HCEC 1CT (cell line): ENCODE measurements at places on chromosomes 5 and 9.

GRCh38 chr9:132412089-132412488 is 2.1 kb downstream of the CFAP77 start:
- no peak for DNase-seq

GRCh38 chr9:133453651-133454050 is 6.1 kb upstream of the CACFD1 start:
- no peak for DNase-seq

GRCh38 chr9:97793067-97793466 is 60.0 kb upstream of the FOXE1 start:
- DNase-seq = no peak

GRCh38 chr5:179955062-179955461 is 47.4 kb upstream of the TBC1D9B start:
- DNase-seq = no peak

GRCh38 chr9:83521011-83521410 is 17.2 kb downstream of the FRMD3 start:
- no peak for DNase-seq

- no peak for DNase-seq
Observed at GRCh38 chr9:136484153-136485048, 1.6 kb upstream of the SEC16A start.

DNA sequence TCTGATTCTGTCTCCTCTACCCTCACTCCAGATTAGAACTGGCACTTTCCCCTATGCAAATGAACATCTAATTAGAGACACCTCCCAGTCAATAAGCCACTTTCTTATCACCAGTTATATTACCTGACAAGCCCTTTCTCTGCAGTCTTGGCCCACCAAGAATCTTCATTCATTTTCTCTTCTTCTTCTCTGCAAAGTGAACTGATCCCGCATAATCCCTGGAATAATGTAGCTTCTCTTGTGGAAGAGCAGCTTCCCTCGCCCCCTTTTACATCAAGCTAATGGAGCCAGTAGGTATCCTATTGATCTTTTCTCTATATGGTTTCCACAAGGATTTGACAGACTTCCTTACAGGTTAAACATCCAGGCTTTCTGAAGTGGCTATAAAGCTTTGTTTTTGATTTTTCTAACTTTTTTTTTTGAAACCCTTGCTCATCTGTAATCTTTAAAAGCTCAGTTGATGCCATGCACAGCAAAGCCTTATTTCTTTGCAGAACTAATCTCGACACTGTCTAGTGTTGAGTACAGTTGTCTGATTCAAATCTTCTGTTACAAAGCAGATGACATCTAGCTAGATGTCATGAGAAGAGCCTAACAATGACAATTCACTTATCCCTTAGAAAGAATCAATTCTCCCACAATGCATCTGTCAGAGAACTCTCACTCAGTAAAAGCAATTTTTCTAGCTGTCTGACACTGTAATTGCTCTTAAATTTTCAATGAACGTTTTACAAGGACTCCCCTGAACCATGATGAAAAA is 281.4 kb downstream of the ISL1 start:
- no peak for DNase-seq

DNA sequence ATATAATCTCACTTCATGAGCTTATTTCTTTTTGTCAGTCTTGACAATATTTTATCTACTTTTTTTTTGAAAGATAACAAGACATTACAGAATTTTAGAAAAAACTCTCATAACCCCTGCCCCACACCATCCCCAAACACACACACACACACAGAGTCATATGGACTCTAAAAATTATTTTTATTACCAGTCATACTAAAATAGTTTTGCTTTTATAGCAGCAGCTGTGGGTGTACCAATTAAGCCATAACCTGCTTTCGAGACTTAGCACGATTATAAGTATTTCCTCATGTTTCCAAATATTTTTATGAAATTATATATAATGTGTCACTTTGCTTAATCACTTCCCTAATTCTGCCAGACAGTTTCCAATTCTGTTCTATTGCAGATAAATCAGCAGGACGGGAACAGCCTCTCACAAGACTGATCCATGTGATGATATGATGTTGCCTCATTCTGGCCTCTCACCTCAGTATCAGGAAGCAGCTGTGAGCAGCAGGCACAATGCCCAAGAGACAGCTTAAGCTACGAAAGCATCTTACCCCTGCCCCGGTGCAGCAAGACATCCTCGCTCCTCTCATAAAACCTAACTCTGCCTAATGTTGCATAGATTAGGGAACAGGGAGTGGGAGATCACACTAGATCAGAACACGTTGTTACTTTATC is 7.0 kb downstream of the PDCL start:
- DNase-seq = peak; percentile 73

DNA sequence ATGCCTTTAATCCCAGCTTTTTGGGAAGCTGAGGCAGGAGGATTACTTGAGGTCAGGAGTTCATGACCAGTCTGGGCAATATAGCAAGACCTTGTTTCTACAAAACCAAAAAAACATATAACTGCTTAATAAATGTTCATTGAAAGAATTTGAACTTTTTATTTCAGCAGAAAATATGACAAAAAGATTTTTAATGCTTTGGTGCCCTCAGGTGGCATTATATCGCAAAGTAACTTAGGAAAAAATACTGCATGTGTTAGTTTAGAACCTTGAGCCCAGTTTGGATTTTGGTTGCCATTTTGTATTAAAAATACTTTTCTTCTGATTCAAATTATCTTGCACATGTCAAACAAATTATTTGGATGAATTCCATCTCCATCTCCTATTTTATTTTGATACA is 103.2 kb downstream of the GPBP1 start:
- peak; percentile 13 for DNase-seq

- peak; percentile 11 for DNase-seq
Observed at GRCh38 chr5:96292582-96293247, 140.3 kb downstream of the PCSK1 start.

DNA sequence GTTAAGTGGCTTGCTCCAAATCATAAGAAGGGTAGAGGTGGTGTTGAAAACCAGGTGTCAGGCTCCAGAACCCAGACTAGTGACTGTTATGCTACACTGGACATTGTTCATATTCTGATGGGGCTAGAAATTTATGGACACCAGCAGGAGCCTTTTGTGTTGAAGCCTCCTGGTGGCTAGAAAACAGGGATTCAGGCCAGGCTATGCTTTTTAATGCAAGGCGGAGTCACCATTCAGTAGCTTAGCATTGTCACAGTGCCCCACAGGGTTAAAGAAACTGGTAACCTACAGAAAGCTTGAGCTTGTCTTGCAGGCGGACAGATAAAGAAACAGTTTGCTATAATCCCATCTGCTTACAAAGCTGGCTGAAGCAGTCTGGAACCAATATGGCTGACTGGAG is 23.0 kb upstream of the GOLM1 start:
- no peak for DNase-seq

DNA sequence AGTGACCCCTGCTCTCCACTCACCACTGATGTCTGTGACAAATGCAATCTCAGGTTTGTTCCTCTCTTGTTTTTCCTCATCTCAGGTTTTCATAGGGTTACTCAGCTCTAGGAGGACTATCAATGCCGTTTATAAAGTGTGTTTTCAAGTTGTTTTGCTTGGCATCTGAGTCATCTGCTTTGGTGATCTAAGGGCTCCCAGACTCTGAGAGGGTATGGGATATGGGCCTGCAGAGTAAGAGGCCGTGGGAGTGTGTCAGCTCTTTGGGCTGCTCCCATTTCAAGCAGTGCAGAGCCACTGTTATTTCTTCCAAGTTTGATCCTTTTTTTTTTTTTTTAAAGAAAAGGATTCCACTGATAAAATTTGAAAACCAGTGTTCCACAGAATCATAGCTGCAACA is 46.3 kb downstream of the NNT start:
- peak; percentile 14 for DNase-seq

DNA sequence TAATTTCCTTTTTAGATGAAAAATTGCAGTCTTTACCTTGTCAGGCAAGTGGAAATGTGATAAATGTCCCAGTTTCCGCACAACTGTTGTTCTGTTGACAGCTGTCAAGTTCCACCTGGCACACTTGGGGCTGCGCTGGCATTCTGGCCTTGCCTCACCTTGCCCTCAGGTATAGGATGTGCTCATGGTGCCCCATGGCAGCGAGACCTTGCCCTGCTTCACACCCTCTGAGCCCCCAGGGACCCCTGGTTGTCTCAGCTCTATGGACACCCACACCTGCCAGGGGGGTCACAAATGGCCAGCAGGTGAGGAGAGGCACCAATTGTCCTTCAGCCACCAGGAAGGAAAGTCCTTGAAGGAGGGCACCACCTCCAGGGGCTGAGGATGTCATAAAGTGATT is 37.5 kb upstream of the SEMA4D start:
- no peak for DNase-seq

- DNase-seq = no peak
Observed at GRCh38 chr9:1057910-1058309, 7.8 kb downstream of the DMRT2 start.

DNA sequence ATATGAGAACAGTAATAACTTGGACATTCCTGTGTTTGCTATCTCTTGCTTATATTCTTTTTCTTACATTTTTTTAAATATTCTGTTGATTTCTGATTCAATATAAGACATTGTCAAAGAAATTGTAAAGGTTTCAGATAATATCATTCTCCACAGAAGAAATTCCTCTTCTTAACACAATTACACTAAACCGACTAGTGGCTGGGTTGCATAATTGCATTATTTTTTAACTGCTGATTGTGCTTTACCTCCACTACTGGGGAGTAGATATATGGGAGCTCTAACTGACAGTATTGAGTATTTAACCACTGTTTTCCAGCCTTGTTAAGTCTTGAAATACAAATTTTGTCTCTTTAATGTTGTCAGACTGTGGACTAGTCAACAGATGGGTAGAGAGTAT is 723.8 kb upstream of the EDIL3 start:
- no peak for DNase-seq

GRCh38 chr5:171480239-171480638 is 60.8 kb downstream of the FGF18 start:
- DNase-seq = no peak

DNA sequence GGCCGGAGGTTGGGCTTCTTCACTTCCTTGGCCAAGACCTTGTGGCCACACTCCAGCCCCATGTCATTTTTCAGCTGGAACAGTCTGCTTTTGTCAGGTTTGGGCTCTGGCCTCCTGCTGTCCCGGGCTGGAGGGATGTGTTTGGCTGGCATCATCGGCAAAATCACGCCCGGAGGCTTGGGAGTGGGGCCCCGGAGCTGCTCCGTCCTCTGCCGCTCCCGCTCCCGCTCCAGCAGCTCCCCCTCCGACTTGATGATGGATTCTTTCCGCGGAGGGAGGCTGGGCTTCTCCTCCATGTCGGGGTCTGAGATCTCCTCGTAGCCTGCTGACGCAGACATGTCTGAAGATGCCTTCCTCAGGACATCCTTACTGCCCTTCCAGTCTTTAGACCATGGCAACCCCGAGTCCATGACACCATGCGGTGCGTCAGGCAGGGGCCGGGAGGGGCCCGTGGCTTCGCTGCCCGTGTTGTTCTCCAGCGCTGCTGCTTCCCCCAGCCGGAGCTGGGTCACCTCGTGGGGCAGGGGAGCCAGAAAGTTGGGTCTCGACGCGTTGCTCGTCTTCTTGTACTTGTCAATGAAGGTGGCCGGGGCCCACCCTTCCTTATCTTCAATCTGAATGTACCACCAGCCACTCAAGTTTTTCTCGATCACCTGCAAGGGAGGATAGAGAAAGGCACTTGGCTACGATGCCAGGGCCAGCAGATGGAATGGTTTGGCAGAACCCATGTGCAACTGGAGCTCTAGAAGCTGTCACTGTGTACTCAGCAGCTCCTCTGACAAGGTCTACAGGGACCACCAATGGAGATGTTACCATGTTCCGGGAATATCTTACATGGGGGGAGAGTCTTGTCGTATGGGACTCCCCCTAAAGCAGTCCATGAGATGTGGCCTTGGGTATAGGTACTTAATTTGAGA is 56.0 kb upstream of the UBTD2 start:
- no peak for DNase-seq

DNA sequence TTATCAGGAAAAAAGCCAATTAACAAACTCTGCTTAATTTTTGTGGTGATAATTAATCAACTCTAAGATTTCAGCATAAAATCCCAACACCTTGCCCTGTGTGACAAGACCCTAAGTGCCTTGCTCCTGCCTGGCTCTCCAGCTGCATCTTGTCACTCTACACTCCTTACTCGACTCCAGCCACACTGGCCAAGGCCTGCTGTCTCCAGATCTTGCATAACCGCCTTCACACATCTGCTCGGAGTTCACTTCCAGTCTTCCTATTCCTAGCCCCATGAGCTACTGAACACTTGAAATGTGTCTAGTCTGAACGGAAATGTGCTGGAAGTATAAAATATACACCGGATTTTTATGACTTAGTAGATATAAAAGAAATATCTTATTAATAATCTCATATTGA is 259.6 kb downstream of the EPB41L4A start:
- no peak for DNase-seq
